ENCODE measurements at places on chromosomes 12 and 14.
A peak's percentile ranks its signal among the peaks of the same experiment; 100 is the strongest.

DNA sequence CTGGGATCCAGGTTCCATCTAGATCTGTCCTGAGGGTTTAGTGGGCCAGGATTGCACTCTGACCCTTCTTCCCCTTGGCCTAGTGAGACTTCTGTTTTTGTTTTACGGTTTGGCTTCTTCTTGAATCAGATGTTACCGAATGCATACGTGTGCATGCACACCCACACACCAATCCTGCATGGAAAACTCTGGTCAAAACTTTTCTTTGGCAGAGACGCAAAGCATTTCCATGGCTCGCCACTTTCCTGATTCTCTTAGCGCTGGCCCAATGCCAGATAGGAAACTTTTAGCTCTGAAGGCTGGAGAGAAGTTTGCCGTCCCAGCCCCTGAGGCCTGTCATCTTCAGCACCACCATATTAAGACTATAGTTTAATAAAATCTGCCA lies 67.4 kb upstream of the ACTN1 start:
- DNase-seq = no peak

DNA sequence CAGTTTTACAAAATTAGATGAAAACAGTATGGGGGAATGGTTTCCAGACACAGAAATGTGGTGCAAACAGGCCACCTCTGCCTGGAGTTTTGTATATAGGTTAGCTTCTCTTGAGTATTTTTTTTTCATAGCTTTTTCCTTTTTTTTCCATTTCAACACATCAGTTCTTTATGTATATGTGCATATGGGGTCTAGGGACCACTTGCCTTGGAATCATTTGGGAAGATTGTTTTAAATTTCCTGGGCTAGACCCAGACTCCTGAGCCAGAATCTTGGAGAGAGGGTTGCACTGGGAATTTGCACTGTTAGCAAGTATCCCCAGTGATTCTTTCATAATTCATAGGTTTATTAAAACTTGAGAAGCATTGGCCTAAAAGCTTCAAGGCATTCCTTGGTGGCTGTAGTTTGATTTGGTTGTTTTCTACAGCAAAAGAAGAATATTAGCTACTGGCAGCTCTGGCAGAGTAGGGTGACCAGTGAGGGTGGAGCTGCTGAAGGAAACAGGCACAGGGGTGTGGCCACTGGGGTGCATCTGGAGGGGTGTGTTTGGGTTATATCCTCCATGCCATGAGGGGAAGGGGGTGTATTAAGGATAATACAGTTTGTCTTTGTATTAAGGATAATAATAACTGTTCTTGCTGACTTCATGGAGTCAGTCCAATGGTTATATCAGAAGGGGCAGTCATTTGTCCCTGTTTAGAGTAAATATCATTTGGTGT lies 22.8 kb downstream of the PPP1R36 start:
- DNase-seq = no peak

DNA sequence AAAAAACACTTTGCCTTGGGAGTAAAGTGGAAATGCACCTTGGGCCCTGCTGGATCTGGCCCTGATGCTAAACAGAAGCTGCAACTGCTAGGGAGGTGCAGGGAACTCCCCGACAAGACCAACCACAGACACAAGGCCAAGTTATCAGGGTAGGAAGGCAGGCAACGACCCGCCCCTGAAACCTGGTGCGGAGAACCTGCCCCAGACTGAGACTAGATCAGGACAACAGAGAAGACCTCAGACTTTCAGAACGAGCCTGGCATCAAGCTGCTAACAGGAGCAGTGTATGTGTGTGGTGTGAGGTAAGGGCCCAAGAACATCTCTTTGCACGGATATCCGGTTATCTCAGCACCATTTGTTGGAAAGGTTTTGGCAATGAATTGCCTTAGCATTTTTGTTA lies 233.7 kb upstream of the RTL1 start:
- no peak for DNase-seq

- no peak for DNase-seq
Measured at GRCh38 chr12:104734541-104735095, 223.5 kb downstream of the SLC41A2 start.

DNA sequence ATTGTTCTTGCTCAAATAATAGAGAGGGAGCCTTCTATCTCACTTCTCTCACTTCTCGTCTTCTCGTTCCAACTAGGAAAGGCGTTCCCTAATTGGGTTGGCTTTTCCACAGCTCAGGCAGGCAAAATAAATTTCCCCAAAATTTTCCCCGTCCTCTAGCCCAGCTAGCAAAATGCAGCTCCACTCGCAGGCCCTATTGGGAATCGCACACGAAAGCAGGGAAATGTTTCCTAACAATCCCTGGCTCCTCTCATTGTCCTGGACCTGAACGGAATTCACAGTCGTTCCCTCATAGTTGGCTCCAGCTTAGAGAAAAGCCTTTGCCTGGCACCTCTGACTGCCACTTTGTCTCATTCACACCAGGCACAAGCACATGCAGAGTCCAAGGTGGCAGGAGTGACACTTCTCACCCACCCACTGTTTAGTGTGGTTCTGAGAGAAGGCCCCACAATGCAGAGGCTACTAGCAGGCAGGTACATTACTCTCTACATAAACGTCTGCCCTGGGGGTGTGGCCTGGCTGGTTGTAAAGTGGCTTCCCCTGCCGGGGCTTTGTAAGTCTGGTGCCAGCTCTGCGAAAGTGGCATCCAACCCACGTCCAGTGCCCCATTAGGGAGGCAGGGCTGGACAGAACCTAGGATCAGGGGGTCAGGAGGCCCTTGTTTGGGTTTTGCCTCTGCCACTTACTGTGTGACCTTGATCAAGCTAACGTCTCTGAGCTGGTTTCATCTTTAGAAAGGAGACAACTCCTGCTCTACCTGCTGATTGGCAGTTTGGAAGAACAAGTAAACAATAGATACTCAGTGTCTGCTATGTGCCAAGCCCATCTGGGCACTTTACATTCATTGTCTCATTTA lies 4.2 kb downstream of the SERPINA10 start:
- no peak for DNase-seq

DNA sequence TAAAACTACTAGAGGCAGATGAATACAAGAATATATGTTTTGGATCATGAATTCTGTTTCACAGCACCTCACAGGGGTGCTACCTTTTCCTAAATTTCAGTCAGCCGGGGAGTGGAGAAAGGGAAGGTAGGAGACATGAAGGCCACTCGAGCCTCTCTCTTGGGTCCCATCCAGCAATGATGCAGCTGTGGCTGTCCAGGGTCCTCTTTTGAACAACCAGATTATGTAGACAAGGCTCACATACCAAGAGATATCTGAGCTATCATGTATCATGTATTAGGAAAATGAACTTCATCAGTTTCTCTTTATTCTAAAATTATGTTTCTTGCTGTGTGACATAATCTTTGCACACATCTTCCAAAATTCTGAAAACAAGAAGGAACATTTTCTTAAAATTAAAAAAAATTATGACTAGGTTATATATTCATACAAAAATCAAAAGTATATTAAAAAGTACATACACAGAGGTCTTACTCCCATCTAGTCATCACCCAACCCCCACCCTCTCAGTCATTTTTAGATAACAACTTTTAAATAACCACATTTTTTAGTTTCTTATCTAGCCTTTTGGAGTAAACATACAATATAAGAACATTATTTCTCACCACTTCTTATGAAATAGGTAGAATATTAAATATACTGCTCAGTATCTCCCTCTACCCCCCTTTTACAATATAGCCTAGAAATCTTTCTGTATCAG lies 88.7 kb downstream of the ACADS start:
- DNase-seq = no peak

DNA sequence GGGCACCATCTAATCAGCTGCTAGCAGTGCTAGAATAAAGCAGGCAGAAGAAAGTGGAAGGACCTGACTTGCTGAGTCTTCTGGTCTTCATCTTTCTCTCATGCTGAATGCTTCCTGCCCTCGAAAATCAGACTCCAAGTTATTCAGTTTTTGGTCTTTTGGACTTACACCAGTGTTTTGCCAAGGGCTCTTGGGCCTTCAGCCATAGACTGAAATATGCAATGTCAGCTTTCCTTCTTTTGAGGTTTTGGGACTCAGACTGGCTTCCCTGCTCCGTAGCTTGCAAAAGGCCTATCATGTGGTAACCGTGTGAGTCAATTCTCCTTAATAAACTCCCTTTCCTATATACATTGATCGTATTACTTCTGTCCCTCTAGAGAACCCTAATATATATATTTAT lies 159.3 kb downstream of the SLCO1B3 start:
- DNase-seq = no peak

GRCh38 chr12:63989301-63989845 lies 144.9 kb downstream of the SRGAP1 start:
- no peak for DNase-seq

GRCh38 chr14:62077676-62078261 lies 315.5 kb downstream of the SNAPC1 start:
- DNase-seq = no peak

GRCh38 chr12:12744546-12745305 lies 27.6 kb downstream of the CDKN1B start:
- DNase-seq = no peak

- DNase-seq = no peak
Measured at GRCh38 chr14:41350476-41350875, 256.2 kb upstream of the LRFN5 start.

- peak; percentile 57 for DNase-seq
Measured at GRCh38 chr12:48973941-48974673, 2.6 kb upstream of the WNT10B start.

GRCh38 chr12:6234906-6235305 lies 34.7 kb downstream of the CD9 start:
- no peak for DNase-seq

DNA sequence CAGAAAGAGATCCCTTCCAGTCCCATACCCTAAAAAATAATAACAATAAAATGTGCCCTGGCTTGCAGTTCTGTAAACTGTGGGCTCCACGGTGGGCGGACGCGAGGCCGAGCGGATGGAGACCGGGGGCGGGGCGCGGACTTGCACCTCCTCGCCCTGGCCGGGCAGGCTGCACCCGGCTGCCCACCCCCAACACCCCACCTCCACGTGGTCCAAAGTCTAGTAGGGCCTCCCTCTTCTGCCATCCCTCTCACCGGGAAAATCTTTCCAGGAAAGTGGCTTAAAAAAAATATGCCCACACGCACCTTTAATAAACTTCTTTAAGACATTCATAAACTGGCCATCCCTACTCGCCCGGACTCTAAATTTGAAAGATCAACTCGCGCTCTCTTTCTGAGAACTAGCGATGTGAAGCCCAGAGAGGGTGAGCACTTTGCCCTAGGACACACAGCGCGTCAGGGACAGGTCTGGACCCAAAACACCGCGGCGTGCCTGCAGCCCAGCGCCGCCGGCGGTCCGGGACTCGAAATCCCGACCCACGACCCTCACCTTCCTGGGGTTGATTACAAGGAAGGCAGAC lies 1.9 kb upstream of the BCL11B start:
- DNase-seq = peak; percentile 69

- no peak for DNase-seq
Measured at GRCh38 chr12:2693244-2693860, 101.4 kb upstream of the FKBP4 start.

DNA sequence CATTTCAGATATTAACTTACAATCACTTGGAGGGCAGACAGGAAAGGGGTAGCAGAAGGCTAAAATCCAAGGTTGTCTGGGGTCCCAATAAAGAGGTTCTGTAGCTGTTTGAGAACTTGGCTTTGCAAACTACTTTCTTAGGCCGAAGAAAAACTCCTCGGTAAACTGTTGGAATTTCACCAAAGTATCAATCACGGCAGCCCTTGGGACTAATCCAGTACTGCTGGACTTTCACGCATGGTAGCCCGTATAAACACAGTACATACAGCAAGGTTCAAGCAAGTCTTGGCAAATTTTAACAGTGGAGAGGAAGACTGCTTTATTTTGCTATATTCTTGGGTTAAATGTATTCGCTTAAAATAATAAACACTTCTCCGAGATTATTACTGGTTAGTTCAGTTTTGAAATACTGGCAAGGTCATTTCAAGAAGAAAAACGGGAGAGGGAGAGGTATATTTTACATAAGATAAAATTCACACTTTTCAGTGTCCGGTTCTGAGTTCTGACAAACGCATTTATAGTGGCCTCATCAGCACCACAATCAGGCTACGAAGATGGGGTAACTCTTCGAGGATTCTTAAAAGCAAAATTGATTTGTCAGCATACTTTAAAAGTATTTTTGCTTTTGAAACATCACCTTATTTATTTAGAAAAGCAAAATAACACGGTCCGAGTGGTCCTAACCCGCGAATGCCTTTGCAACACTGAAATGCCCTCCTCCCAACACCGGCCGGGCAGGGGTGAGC lies 1.3 kb downstream of the SETD3 start:
- DNase-seq = no peak

DNA sequence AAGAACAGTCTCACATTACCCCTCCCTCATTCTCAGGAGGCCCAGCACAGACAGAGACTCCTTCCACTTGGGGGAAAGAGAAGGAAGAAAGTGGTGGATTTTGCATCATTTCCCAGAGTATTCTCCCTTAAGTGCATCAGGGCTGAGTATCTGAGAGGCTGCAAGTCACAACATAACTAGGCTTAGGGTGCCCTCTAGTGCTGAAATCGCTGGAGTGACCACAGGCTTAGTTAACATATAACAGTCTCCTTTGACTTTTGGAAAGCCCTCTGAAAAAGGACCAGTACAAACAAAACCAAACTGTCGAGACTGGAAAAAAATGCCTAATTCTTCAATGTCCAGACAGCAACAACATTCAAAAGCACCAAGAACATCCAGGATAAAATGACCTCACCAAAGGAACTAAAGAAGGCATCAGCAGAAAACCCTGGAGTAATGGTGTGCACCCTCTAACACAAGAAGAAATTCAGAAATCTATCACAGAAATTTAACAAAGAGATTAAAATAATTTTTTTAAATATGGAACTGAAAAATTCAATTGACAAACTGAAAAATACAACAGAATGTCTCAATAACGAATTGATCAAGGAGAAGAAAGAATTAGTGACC lies 412.3 kb downstream of the RPS29 start:
- DNase-seq = peak; percentile 58

GRCh38 chr14:95023886-95024285 lies 133.4 kb downstream of the DICER1 start:
- DNase-seq = no peak

GRCh38 chr14:81432219-81432661 lies 32.1 kb upstream of the STON2 start:
- no peak for DNase-seq

DNA sequence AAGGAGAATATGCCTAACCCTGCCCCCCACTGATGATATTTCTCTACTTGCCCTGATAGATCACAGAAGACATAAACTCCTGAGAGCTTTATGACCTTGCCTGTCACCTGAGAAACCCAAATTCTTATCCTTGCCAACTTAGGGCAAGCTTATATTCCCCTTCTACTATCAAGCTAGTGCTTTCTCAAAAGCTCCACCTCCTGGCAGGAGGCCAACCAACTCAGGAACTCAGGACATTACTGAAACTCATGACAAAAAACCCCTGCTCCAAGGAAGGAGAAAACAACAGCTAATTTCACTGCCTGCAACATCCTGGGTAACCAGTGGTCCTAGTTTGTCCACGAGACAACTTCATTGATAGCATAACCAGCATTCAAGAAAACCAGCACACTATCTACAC lies 60.9 kb upstream of the FSCB start:
- no peak for DNase-seq

GRCh38 chr12:12451098-12451497 lies 94.2 kb downstream of the BORCS5 start:
- no peak for DNase-seq

GRCh38 chr14:104307627-104308401 lies 169.4 kb downstream of the KIF26A start:
- DNase-seq = no peak

GRCh38 chr14:102213470-102213869 lies 73.8 kb downstream of the WDR20 start:
- DNase-seq = no peak

- no peak for DNase-seq
Measured at GRCh38 chr14:33363682-33364081, 425.0 kb downstream of the NPAS3 start.

GRCh38 chr14:63991833-63992232 lies 139.0 kb downstream of the SYNE2 start:
- DNase-seq = no peak

Data from activated CD4-positive, alpha-beta T cell treated with anti-CD3 and anti-CD28 coated beads, Interleukin-2, amount 50 U/mL, for 48 hours (primary cell).